Skeletal muscle cell (primary cell): ENCODE measurements at places on chromosomes 6 and 20.

GRCh38 chr6:95169775-95170174 lies 407.6 kb upstream of the MANEA start:
- no peak for DNase-seq

DNA sequence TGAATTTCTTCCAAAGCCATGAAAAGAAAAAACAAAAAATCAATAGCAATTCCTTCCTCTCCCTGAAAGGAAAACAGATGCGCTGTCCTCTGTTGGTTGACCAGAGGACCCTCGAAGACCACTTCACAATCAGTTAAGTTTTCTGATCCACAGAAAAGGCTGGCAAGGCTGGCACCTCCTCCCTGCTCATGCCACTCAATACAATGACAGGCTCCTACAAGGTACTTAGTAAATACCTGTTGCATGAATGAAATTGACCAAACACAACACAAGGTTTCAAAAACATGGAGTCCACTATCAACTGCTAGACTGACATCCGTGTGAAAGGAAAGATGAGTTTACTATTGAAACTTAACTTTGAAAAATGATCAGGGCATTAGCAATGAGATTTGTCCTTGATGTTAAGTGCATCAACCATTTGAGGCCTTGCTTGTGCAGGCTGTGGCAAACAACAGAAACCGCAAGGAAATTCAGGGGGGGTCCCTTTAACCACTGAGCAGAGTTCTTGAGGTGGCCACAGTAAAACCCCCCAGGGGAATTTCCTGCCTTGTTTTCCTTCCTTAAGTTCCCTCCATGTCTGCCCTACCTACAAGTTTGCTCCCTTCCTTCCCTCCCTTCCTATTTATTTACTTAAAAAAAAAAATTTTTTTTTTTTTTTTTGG lies 27.9 kb upstream of the RTF2 start:
- no peak for DNase-seq

DNA sequence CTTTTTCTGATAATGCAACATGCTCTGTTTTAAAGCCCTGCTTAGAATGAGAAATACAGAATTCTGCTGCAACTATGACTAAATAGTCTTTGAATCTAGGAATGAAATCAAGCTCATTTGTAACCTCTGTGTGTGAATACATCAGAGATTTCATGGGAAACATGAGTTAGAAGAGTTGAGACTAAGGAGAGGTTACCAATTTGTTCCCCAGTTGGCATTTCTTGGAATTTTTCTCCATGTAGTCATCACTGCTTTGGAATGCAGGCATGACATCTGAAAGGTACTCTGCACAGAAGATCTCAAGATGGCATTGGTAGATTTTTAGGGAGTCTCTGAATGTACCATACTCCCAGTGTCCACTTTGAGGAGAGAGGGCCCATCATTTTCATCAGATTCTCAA lies 237.2 kb downstream of the TFAP2A start:
- DNase-seq: no peak

GRCh38 chr20:8647961-8648441 lies 420.9 kb upstream of the PLCB4 start:
- DNase-seq: no peak

DNA sequence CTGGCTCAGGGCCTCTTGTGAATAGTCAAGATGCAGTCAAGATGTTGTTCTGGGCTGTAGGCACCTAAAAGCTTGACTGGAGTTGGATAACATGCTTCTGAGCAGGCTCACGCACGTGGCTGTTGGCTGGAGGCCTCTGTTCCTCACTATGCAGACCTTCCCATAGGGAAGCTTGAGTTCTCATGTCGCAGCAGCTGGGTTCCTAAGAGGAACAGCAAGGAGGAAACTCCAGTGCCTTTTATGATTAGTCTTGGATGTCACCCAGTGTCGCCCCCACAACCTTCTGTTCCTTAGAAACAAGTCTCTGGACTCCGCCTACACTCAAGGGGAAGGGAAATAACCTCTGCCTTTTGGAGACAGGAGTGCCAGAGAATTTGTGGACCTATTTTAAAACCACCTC lies 210.7 kb downstream of the BCAS1 start:
- DNase-seq: no peak

- DNase-seq: no peak
Measured at GRCh38 chr20:49941456-49941855, 5.3 kb downstream of the RNF114 start.

GRCh38 chr6:70129341-70129740 lies 173.5 kb downstream of the COL9A1 start:
- DNase-seq: no peak

- DNase-seq: no peak
Measured at GRCh38 chr6:105814745-105815536, 271.2 kb upstream of the PRDM1 start.

- DNase-seq: no peak
Measured at GRCh38 chr20:41086402-41087324, 50.7 kb upstream of the PLCG1 start.

- peak; percentile 17 for DNase-seq
Measured at GRCh38 chr6:453152-453551, 61.6 kb downstream of the IRF4 start.

DNA sequence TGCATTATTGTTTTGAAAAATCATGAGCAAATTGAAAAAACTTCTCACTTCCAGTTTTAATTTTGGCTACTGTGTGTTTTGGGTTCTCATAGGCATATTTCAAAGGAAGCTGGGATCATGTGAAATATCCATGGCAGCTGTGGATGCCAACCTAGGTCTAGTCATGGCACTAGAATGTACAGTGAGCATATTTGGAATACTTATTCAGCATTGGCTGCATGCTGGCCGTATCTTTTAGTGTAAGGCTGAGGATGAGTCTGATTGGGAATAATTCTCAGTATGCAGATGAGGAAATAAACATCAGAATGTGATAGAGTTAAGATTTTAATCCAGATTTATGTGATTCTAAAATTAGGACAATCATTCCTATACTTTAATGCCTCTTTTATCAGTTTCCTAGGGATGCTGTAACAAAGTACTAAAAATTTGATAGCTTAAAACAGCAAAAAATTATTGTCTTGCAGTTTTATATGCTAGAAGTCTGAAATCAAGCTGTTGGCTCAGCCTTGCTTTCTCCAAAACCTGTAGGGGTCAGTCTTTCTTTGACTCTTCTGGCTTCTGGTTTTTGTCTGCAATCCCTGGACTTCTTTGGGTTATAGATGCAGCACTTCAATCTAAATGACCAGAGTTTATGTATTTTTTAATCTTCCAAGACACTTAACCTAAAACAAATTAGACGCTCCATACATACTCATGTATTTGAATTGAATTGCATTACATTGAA lies 37.7 kb upstream of the DEFB112 start:
- peak; percentile 19 for DNase-seq

DNA sequence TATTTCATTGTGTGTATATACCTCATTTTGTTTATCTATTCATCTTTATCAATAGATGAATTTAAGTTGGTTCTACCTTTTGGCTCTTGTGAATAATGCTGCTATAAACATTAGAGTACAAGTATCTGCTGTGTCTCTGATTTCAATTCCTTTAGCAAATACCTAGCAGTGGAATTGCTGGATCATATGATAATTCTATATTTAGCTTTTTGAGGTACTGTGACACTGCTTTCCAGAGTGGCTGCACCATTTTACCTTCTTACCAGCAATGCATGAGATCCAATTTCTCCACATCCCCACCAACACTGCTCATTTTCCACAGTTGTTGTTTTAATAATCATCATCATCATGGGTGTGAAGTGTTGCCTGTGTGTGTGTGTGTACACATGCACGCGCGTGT lies 182.3 kb downstream of the MBOAT1 start:
- DNase-seq: no peak

- DNase-seq: peak; percentile 59
Measured at GRCh38 chr6:16849280-16849987, 88.2 kb upstream of the ATXN1 start.
